ENCODE measurements at places on chromosomes 6 and 20.

GRCh38 chr6:135993361-135993760 is 141.9 kb downstream of the PDE7B start:
- DNase-seq: peak; percentile 8

DNA sequence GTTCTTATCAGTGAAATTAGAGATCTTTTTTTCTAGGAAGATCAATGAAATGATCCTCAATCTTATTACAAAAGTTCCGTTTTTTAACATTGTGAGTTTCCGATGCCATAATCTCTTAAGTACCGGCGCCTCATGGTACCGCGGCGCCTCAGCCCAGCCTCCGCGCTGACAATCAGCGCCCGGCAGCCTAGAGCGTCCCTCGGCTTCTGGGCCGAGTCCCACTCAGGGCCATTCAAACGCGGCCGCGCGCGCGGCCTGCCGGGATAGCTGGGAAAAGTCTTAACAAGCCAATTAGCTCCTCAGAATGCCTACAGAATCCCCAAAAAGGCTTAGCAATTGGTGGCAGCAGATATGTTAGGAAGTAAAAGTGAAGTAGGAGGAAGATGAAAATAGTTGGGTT is 204.8 kb downstream of the ADGB start:
- no peak for DNase-seq

DNA sequence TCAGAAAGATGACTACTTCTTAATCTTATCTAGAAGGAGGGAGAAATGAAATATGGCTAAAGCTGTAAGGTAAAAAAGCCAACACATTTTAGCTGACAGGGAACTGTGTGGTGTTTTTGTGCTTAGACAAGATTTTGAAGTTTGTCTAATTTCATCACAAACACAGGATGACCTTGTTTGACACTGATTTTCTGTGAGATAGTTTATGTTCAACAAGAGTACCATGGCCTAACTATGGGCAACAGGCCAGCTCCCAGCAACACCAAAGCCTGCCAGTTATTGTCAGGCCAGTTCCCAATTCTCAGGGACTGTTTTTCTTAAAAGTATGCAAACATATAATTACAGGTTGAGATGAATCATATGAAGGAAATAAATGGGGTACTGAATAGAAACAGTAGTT is 5.5 kb upstream of the ABCF1 start:
- DNase-seq: no peak

GRCh38 chr6:53831936-53832660 is 37.3 kb downstream of the LRRC1 start:
- DNase-seq: no peak

- no peak for DNase-seq
Measured at GRCh38 chr20:62356589-62357186, 10.4 kb downstream of the LAMA5 start.

DNA sequence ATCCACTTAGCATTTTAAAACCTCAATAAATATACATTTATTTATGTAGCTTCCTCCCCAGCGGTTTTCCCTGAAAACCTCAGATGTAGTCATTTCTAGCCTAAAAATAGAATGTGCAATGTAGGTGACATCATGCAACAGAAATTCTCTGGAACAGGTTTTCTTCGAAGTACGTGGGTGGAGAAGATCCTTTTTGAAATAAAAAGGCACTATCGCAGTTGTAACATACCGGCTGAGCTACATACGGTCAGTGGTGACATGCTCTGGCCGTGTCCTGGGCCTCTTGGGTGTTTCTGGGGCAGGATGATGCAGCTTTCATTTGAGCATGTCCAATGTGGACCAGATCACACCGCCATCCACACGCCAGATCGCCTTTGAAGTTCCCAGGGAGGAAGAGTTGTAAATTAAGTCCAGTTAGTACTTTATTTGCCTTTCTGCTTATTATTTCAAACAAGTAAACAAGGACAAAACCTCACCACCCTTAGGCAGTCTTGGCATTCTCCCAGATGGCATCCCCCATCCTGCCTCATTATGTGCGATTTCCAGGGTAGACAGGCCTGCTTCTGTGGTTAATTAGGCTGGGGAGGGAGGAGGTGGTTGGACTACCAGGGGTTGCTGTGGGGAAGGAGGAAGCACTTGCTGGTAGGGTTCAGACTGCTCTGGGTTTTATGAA is 109.5 kb upstream of the CLDN20 start:
- peak; percentile 48 for DNase-seq

- no peak for DNase-seq
Measured at GRCh38 chr20:47241345-47241781, 115.1 kb downstream of the ZMYND8 start.

- DNase-seq: no peak
Measured at GRCh38 chr6:89073014-89073620, 7.4 kb upstream of the PNRC1 start.

DNA sequence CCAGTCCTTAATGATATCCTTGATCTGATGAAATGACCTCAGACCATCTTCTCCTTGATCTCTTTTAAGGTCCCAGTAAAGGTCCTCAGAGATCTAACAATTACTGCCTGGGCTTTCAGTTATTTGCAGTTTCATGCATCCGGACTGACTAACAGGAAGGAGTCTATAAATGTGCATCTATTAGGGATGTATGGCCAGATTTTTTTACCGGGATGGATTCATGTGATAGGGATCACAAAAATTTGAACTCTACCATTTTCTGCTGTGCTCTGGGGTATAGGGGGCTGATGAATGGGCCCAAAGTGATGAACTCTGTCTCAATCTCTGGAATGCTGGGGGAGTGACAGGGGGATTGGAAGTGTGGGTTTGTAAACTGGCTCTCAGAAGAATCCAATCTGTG is 36.2 kb upstream of the SCUBE3 start:
- no peak for DNase-seq

DNA sequence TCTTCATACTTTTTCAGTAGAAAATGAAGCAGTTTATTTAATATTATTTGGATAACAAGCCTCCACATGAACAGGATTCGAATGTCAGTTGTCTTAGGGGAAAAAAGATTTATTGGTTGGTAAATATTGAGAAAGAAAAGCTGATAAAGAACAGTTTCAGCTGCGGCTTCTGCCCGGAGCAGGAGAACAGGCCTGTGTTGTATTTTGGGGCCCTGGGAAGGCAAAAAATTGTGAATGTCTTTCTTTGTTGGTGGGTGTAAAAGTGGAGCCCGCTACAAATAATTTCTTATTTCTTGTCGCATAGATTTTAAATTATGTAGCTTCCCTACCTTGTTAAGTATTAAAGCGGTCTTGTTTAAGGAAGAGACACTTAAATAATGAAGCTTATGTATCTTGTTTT is 90.5 kb upstream of the PAX1 start:
- no peak for DNase-seq

- peak; percentile 77 for DNase-seq
Measured at GRCh38 chr6:54291146-54291545, 17.1 kb upstream of the TINAG start.

- no peak for DNase-seq
Measured at GRCh38 chr6:41072836-41073202, at the start of gene NFYA. Gene NFYA, plus strand, starts transcription at chr6:41072974. Its CDS starts 6,116 bp downstream, at chr6:41079090.

DNA sequence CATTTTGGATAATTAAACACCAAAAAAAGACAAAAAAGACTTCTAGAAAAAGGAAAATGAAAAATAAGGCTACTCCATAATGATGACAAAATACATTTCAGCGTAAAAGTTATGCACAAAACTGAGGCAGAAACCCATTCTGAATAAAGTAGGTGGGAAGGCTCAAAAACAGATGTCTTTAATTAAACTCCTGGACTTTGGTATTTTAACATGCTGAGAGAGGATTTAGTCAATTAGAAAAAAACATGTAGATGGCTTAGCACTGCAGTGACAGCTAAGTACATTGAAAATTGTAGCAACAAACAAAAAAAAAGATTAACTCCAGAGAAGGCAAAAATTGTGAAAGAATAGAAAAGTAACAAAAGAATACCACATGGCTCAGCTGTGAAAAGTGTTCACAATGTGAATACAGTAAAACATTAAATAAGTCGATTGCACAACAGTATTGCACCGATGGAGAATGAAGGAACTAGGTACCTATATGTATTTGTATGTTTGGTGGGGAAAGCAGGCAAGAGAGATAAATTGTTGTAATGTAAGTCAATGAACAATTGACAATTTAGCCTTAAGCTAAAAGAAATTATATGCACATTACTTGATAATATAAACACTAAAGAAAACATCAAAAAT is 59.5 kb downstream of the TBC1D32 start:
- DNase-seq: no peak

GRCh38 chr20:1567392-1568162 is 10.1 kb upstream of the SIRPD start:
- DNase-seq: peak; percentile 97

DNA sequence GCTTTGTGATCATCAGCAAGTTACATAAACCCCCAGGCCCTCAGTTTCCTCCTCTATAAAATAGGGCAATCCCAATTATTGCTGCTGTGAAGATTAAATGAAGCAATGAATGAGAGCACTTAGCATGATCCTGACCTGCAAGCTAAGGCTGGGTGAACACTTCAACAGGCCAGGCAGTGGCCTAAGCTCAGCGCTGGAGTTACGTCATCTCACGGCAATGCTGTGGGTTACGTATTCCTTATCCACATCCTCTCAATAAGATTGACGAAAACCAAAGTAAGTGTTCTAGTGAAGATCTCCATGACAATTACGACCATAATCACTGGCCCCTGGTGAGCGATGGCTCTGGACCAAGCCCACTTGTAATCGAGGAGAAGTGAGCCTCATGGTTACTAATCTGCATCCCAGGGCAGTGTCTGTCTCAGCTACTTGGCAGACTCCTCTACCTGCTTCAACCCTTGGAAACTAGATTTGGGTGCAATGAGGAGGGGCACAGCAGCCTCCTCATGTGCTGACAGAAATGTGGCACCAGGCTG is 274.1 kb upstream of the ARID1B start:
- no peak for DNase-seq

DNA sequence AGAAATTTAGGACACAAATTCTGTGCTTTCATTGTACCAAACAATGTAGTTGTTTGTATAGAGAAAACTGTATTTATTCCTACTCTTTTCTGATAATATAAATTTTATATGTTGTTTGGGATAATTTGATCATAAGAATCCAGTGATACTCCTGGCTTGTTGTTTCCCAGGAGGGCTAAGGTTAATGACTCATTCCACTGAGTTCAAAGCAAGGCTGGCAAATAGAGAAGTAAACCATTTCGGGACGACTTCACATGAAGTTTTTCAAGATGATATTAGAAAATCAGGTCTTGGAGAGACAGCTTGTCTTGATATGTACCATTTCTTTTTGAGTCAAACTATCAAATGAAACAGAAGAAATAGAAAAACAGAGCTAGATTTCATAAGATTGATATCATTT is 326.1 kb upstream of the CNR1 start:
- no peak for DNase-seq

GRCh38 chr6:62465206-62465605 is 179.2 kb upstream of the KHDRBS2 start:
- DNase-seq: no peak

GRCh38 chr6:112469306-112469705 is 122.2 kb downstream of the RFPL4B start:
- DNase-seq: no peak

DNA sequence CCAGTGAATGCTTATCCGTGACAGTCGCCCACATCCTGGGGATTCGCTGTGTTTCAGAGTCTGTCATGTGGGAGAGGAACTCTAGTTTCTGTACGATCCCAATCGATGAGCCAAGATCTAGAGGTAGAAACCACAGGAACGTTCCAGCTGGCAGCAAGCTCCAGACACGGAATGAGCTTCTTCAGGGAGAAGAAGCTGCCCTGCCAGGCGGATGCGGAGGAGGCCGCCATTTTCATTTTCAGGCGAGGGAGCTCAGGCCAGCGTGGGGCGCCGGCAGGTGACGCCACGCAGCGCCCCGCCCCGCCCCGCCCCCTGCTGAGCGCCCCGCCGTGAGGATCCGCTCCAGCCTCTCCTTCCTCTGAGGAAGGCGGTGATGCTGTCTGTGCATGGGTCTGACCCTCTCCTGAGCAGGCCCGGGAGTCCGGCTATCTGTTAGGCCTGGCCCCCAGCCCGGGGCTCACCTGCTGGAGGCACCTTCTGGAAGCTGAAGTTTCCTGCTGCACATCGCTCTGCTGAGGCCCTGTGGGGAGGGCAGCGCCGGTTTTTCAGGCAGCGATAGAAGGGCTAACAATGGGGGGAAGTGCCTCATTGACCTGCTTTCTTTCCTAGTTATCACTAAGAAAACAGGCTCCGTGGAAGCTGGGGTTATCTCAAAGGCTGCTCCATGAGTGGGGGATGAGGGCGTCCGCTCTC is 147.5 kb downstream of the ERMARD start:
- DNase-seq: no peak

GRCh38 chr6:52489881-52490280 is 69.7 kb downstream of the EFHC1 start:
- no peak for DNase-seq

GRCh38 chr6:84687431-84687830 is 77.0 kb downstream of the TBX18 start:
- DNase-seq: no peak

GRCh38 chr20:44028868-44029847 is 114.5 kb downstream of the TOX2 start:
- DNase-seq: no peak

DNA sequence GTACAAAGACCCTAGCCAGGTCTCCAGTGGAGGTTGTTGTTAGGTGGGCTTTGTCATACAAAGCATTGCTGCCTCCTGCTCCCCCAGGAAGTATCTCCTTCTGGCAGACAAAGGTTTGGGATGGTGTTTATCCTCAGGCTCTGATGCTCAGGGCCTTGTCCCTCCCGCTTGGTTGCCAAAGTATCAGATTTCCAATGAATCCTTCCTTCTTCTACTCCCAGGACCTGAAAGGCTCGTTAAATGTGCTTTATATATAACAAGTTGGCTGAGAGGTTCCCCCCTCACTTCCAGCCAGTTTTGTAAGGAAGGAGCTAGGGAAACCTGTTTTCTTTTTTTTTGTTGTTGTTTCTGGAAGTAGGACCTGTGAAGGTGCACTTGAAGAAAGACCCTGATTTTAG is 14.4 kb downstream of the PTK7 start:
- DNase-seq: no peak

- DNase-seq: no peak
Measured at GRCh38 chr6:30964075-30964474, 19.4 kb upstream of the MUC21 start.

- no peak for DNase-seq
Measured at GRCh38 chr20:44768854-44769480, 23.3 kb downstream of the KCNK15 start.

DNA sequence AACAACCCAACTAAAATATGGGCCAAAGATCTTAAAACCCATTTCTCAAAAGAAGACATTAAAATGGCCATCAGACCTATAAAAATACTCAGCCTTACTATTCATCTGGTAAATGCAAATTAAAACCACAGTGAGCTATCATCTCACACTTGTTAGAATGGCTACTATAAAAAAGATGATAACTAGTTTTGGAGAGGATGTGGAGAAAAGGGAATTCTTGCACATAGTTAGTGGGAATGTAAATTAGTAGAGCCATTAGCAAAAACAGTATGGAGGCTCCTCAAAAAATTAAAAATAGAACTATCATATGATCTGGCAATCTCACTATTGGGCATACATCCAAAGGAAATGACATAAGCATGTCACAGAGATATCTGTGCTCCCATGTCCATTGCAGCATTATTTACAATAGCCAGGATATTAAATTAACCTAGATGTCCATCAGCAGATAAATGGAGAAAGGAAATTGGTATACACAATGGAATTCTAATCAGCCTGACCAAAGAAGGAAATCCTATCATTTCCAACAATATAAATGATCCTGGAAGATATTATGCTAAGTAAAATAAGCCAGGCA is 2.9 kb downstream of the SIRPB1 start:
- no peak for DNase-seq
